Stimulated activated CD8-positive, alpha-beta memory T cell treated with anti-CD3 and anti-CD28 coated beads, Interleukin-7, amount 100 ng/mL, for 24 hours (primary cell): ENCODE measurements at places on chromosomes 3 and 15.

GRCh38 chr3:100545371-100545770 is 53.0 kb downstream of the TMEM45A start:
- no peak for DNase-seq

DNA sequence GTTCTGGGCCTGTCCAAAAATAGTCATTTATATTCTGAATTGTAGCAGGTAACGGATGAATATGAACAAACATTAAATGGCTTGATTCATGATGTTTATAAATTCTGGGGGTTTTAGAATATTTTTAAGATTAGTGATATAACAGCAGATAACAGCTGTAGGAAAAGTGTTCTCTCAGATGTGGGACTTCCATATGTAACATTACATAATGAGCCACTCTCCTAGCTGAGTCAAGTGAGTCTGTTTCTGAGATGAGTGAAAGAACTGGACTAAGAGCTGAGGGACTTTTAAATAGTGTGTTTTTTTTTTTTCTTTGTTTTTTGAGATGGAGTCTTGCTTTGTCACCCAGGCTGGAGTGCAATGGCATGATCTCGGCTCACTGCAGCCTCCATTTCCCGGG is 13.9 kb downstream of the YEATS2 start:
- DNase-seq: no peak

- peak; percentile 8 for DNase-seq
Measured at GRCh38 chr15:75455982-75456531, 4.6 kb upstream of the SIN3A start.

DNA sequence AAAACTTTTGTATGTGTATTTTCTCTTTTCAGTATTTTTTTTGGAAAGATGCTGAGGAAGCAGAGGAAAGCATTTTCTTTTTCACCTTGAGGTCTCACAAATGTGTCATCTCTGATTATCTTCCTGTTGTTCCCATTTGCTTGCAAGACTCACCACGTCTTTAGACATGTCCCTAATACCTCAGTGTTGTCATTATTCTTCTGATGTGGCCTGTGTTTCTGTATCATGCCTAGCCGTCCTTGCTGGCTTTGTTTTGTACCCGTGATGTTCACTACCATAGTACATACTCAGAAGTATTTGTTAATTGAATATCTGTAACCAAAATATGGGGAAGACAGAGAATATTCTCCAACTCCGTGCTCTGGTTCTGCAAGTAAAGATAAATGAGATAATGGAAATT is 5.0 kb upstream of the P2RY14 start:
- no peak for DNase-seq

DNA sequence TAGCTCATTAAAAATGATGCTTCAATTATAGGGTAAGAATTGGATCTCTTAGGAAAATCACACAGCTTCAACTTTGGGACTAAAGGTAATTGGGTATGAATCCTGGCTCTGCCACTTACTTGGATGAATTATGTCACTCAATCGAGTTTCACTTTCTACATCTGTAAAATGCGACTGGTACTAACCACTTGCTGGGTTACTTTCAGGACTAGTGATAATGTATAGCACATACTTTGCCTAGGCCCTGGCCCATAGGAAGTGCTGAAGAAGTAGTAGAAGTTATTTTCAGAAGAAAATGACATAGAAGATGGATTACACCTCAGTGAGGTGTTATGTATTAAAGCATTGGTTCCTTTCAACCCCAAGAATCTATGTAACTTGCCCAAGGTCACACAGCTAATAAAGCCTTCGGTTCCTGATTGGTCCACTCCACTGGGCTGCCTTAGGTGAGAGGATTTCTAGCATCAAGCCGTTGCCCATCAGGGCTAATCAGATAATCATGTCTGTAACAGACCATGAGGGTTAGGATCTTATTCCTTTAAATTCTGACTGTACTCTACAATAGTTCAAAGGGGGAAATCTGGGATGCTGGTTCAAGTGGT is 29.4 kb upstream of the AP4E1 start:
- DNase-seq: no peak

DNA sequence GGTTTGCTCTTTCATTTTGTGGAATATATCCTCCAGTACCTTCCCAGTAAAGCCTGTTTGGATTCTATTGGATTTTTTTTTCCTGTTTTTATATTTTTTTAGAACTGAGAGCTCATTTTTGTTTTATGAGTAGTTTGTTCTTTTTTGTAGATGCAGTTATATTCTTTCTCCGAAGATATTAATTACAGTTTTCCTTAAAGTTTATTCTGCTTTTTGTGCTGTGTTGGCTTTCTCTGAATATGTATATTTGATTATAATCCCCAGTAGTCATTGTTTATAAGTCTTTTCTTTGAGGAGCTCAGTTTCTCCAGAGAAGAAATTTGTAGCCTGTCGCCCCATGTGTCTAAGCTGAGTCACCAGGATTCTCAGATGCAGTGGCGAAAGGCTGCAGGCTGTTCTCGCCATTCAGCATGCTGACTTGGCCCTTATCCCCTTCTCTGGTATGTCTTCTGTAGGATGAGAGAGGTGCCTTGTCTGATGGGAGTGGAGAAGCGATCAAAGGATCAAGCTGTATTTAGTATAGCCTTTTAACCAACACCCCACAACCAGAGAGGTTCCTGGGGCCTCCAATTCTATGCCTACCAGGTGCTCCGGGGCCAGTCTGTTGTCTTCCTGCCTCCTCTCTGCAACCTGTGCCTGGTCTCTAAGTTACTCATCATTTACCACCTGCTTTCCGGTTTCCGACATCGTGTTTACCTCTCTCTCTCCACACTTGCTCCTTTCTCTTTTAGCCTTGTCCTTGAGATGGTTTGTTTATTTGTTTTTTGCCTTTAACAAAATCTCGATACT is 31.7 kb upstream of the MFSD1 start:
- DNase-seq: no peak

DNA sequence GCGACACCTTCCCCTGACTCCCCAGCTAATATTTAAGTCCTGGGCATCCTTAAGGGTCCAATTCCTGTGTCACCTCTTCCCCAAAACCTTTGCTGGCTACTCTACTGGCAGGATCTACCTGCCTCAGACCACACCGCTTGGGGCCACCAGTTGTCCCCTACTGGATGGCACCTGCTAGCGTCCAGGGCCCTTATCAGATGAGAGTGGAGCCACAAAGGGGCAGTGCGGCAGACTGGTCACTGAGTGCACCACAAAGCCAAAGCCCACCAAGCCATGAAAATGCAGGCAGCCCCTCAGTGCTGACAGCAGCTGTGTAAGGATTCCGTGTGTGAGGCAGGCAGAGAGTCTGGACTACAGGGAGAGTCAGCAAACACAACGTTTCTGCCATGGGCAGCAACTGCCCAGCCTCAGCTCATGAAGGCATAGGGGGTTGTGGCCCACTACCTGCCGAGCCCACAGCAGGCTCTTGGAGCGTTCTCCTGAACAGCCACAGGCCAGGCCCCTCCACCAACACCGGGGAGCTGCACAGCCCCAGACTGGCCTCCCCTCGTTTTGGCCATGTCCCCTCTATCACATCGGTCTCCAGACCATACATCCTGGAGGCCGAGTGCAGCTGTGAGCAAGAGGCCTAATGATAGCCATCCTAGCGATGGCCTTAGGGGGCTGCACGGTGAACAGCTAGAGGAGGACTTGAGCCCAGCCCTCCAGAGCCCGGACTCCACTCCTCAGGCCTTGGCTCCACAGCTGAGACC is 32.3 kb downstream of the ALDH1L1 start:
- DNase-seq: no peak

DNA sequence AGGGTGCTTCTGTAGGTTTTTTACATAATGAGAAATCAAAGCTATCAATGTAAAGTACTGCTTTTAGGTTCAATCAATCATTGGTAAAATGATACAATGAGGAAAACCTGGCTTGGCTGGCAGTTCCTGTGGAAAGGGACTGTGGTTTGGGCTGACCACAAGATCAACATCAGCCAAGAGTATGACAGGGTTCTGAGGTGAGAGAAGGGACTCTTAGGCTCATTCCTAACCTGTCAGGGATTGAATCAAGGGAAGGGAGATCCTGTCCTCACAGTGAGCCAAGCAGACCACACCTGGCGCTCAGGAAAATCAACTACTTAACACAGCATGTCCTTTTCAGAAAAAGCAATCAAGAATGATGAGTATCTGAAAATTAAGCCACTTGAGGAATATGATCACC is 111.1 kb downstream of the MAGI1 start:
- no peak for DNase-seq

DNA sequence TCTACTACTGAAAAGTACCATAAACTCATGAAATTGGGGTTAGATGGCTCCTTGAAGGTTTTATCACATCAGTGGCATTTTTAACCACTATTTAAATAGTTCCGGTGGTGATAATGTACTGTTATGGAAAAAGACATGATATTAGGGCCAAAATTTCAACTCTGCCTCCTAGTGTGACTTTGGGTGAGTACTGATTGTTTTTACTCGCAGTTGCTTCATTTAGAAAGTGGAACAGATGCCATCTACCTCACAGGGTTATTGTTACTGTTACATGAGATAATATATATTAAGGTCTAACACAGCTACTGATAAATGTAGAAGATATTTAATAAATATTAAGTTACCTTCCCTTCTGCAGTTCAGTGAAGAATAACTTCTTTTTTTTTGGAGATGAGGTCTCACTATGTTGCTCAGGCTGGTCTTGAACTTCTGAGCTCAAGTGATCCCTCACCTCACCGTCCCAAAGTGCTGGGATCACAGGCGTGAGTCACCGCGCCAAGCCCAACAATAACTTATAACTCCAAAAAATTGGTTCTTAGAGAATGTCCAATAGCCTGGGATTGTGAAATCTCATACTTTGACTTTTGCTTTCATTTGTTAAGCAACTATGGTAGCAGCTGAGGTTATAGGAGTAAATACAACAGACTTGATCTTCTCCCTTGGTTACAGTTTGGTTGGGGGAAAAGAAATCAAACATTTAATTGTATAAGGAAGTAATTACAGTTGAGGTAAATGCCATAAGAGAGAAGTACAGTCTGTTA is 48.3 kb downstream of the MEF2A start:
- DNase-seq: no peak

DNA sequence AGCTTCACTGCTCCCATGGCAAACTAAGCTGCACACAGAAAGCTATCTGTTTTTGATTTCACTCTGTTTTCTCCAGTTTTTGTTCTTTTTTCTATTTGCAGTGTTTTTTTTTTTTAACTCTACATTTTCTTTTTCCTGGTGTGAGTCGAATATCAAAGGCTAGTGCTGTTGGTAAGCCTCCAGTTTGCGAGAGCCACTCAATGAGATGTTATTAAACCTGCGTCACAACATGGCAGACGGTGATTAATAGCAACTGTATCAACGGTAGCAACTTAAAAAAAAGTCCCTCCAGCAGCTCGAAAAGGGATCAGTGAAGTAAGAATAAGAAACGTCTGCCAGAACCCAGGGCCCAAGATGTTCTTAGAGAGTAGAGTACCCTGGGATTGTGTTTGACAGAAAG is 84.1 kb downstream of the MEIS2 start:
- no peak for DNase-seq

- DNase-seq: no peak
Measured at GRCh38 chr15:80568876-80569605, 126.1 kb upstream of the ABHD17C start.

- peak; percentile 17 for DNase-seq
Measured at GRCh38 chr3:126522363-126522788, 1.6 kb upstream of the CHST13 start.

- DNase-seq: no peak
Measured at GRCh38 chr15:51267051-51267702, 71.2 kb downstream of the CYP19A1 start.

DNA sequence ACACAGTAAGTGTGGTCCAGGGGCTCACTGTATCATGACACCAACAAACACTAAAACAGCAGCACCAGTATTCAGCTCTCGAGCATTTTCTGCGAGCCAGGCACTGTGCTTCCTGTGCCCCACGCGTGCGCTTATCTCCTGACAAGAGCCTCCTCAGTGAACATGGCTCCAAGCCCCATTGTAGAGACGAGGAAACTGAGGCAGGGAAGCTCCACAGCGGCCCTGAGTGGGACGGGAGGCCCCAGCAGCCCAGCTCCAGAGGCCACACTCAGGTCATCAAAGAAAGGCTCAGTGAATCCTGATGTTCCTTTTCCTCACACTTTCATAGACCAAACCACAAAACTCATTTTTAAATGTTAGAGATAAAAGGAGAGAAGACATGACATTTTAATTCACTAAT is 113.1 kb downstream of the TPRA1 start:
- DNase-seq: no peak

DNA sequence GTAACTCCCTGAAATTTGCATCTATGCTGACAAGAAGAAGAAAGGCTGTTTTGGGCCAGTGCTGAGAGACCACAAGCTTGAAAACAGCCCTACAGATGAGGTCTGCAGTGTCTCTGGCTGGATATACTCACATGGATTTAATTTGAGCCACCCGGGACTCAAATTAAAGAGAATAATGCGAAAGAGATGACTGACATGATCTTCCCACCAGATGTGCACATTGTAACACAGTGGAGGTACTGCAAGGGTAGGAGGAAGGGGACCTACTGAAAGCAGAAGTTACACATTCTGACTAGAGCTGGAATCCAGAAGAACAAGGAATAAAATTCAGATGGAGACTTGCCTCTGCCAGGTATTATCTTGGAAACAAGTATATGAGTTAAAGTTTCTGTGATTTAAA is 728.3 kb upstream of the SGO1 start:
- no peak for DNase-seq

GRCh38 chr3:110318108-110318507 is 753.5 kb upstream of the NECTIN3 start:
- DNase-seq: no peak

- no peak for DNase-seq
Measured at GRCh38 chr3:50251220-50251619, 15.2 kb downstream of the GNAI2 start.

DNA sequence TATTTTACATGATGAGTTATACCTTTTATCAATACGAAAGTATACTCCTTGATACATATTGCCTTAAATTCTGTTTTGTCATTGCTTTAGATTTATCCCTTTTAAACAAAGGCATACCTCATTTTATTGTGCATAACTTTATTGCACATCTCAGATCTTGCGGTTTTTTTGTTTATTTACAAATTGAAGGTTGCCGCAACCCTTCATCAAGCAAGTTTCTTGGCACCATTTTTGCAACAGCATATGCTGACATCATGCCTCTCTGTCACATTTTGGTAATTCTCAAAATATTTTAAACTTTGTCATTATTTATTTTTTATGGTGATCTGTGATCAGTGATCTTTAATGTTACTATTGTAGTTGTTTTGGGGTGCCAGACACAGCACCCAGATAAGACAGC is 20.9 kb downstream of the SNRK start:
- no peak for DNase-seq

- DNase-seq: no peak
Measured at GRCh38 chr3:14605067-14605466, 46.5 kb upstream of the CCDC174 start.
